ENCODE measurements at places on chromosomes 16 and 17. TPM values are rescaled to one million over a fixed set of nuclear protein-coding genes. Genes with fewer than 3 reads are reported as not detected.
A peak's percentile ranks its signal among the peaks of the same experiment; 100 is the strongest.

PPP1R9B gene
- total RNA-seq = 91.3 TPM

CASKIN2 gene
- 1.6 TPM for total RNA-seq

CLEC19A gene
- total RNA-seq = not detected

SMPD3 gene
- 0.40 TPM for total RNA-seq

UBTF gene
- total RNA-seq = 193 TPM

PRKCB gene
- 79.9 TPM for total RNA-seq

RRN3 gene
- total RNA-seq = 38.4 TPM

TNFSF13 gene
- total RNA-seq = 3.5 TPM

C16orf96 gene
- total RNA-seq = not detected

TAOK2 gene
- 38.7 TPM for total RNA-seq

BRICD5 gene
- 22.2 TPM for total RNA-seq

- H3K4me1 ChIP-seq = no peaks in the 10 kb centered on the region
- no peak for DNase-seq
- no peaks in the 10 kb centered on the region for H3K36me3 ChIP-seq
Observed at GRCh38 chr17:44636562-44636961, 19.7 kb upstream of the MEIOC start.

- H3K27me3 ChIP-seq = no peaks in the 10 kb centered on the region
- H3K27ac ChIP-seq = peak overlapping the region; percentile 21
- no peaks in the 10 kb centered on the region for H3K36me3 ChIP-seq
- peak; percentile 70 for DNase-seq
- peaks cover 26% of the 10 kb centered on the region for H3K4me1 ChIP-seq
Observed at GRCh38 chr16:53744449-53744848, 40.5 kb downstream of the FTO start.

GRCh38 chr16:56909527-56909979 lies 22.4 kb upstream of the HERPUD1 start:
- H3K4me3 ChIP-seq = no peak overlapping the region
- H3K27me3 ChIP-seq = peaks cover 7% of the 10 kb centered on the region
- no peak overlapping the region for H3K27ac ChIP-seq
- no peaks in the 10 kb centered on the region for H3K36me3 ChIP-seq
- no peak for DNase-seq

GRCh38 chr16:56956756-56957155 lies 5.0 kb upstream of the CETP start:
- no peak overlapping the region for H3K27ac ChIP-seq
- H3K36me3 ChIP-seq = no peaks in the 10 kb centered on the region
- H3K4me1 ChIP-seq = no peaks in the 10 kb centered on the region
- peaks cover 4% of the 10 kb centered on the region for H3K27me3 ChIP-seq
- DNase-seq = no peak
- no peak overlapping the region for H3K4me3 ChIP-seq

- H3K27ac ChIP-seq = no peak overlapping the region
- no peak for DNase-seq
- no peaks in the 10 kb centered on the region for H3K36me3 ChIP-seq
- no peak overlapping the region for H3K4me3 ChIP-seq
- H3K27me3 ChIP-seq = no peaks in the 10 kb centered on the region
Observed at GRCh38 chr17:29063992-29064391, 21.1 kb downstream of the PIPOX start.

DNA sequence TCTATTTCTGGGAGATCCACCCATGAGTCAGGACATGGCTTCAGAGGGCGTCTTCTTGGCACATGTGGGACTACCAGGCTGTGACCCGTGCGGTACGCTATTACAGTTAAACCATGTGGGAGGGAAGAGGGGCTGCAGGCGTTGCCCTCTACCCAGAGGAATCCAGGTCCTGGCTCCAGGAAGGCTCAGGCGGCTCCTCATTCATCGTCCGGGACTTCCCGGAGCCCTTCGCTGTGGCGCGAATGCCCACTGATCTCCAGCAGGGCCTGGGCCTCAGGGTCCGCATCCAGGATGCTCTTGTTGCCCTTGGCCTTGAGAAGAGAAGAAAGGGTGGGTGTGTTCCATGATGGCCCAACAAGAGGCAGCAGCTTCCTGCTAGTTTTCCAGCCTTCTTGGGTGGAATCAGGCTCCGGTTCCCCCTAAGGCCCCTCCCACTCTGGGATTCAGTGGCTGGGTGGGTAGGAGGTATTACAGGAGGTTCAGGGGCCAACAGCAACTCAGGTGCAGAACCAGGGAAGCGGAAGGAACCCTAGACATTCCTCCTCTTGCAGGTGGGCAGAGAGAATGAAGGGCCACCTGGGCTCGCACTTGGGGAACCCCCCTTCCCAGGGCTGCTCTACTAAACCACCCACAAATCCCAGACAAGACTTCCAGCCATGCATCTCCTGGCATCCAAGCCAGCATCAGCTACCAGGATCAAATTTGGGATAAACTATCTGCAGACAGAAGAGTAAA lies 24.6 kb downstream of the MEAK7 start:
- DNase-seq = no peak
- peaks cover 37% of the 10 kb centered on the region for H3K36me3 ChIP-seq
- H3K27ac ChIP-seq = no peak overlapping the region
- peaks cover 12% of the 10 kb centered on the region for H3K4me1 ChIP-seq

DNA sequence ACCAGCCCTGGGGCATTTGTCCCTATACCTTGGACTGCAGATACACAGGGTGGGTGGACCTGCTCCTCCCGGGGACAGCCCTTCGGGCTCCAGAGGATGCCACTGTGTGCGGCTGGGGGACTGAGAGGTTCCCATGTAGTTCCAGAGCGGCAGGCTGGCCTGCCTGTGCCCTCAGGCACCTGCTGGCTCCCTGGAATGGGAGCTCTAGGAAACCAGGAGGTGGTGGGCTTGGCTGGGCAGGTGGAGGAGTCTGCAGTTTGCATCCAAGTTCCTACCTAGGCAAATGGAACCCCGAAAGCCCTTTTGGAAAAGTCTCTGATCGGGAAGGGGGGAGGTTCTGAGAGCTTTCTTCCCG lies 982 bp downstream of the DBNDD1 start:
- peaks cover 13% of the 10 kb centered on the region for H3K4me1 ChIP-seq
- peak overlapping the region; percentile 68 for H3K4me3 ChIP-seq
- DNase-seq = no peak
- H3K36me3 ChIP-seq = peaks cover 2% of the 10 kb centered on the region

DNA sequence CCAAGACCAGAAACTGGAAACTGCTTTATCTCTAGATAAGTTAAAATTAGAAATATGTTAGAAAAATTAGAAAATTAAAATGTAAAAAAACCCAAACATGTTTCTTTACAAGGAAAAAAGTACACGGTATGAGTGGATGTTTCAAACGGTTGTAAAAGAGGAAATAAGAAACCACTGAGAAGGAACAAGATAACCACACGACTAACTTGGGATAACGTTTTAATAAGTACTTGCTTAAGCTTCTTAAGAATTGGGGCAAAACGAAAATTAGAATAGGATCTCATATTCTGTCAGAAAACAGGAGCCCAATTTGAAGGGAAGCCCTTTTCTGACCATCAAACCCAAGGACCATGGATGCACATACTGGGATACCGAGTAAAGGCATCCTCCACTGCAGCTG lies 31.0 kb downstream of the MBTPS1 start:
- H3K36me3 ChIP-seq = peaks cover 66% of the 10 kb centered on the region
- H3K27ac ChIP-seq = no peak overlapping the region
- H3K4me3 ChIP-seq = peak overlapping the region; percentile 7
- H3K4me1 ChIP-seq = peaks cover 30% of the 10 kb centered on the region
- no peak for DNase-seq
- H3K27me3 ChIP-seq = no peaks in the 10 kb centered on the region

GRCh38 chr17:66287911-66288310 lies 14.5 kb upstream of the PRKCA start:
- no peaks in the 10 kb centered on the region for H3K27me3 ChIP-seq
- no peak for DNase-seq
- no peak overlapping the region for H3K27ac ChIP-seq
- peaks cover 1% of the 10 kb centered on the region for H3K36me3 ChIP-seq

DNA sequence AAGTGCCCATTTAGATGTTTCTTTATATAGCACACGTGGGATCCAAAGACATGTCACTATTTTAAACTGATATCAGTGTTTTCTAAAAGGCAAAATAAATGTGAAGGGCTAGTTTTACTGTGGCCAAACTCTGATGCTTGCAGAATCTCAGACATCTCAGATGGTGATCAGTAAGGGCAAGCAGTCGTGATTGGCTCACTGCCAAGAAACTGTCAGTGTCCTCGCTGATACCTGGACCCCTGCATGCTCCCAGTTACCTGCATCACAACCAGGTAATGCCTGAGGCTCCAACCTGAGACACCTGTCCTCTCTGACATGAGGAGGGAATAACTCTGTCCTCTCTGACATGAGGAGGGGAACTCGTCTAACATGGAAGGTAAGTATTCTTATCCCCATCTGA lies 114.0 kb downstream of the SPECC1 start:
- H3K36me3 ChIP-seq = no peaks in the 10 kb centered on the region
- H3K4me1 ChIP-seq = no peaks in the 10 kb centered on the region
- no peak overlapping the region for H3K4me3 ChIP-seq
- peaks cover 14% of the 10 kb centered on the region for H3K27me3 ChIP-seq

GRCh38 chr16:62966626-62967025 lies 930.4 kb upstream of the CDH8 start:
- H3K27me3 ChIP-seq = no peaks in the 10 kb centered on the region
- no peaks in the 10 kb centered on the region for H3K4me1 ChIP-seq
- no peaks in the 10 kb centered on the region for H3K36me3 ChIP-seq
- H3K27ac ChIP-seq = no peak overlapping the region
- H3K4me3 ChIP-seq = no peak overlapping the region
- DNase-seq = no peak

- no peaks in the 10 kb centered on the region for H3K27me3 ChIP-seq
- H3K4me1 ChIP-seq = no peaks in the 10 kb centered on the region
- H3K36me3 ChIP-seq = no peaks in the 10 kb centered on the region
- no peak for DNase-seq
Observed at GRCh38 chr16:65480281-65481091, 358.6 kb upstream of the CDH11 start.

- H3K4me1 ChIP-seq = peaks cover 14% of the 10 kb centered on the region
- no peaks in the 10 kb centered on the region for H3K27me3 ChIP-seq
- no peak for DNase-seq
- H3K27ac ChIP-seq = no peak overlapping the region
- no peak overlapping the region for H3K4me3 ChIP-seq
Observed at GRCh38 chr16:15553313-15554088, 89.5 kb downstream of the MARF1 start.

DNA sequence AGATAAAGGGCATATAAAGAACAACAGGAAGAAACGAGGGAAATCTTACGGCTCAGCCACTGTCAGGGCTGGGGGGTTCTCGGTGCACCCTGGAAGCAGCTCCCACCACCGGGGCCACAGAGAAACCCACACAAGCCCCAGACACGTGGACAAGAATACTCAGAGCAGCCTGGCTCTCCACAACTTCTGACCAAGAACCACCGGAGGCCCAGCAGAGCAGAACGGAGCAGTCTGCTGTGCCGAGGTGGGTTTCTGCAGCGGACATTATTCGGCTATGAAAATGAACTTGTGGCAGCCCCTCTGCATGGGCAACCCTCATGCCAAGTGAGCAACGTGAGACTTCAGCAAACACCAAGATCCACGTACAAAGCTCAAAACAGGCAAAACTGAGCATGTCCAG lies 6.8 kb downstream of the DNASE1 start:
- DNase-seq = no peak
- H3K4me1 ChIP-seq = peaks cover 23% of the 10 kb centered on the region
- H3K27me3 ChIP-seq = no peaks in the 10 kb centered on the region
- no peak overlapping the region for H3K27ac ChIP-seq

GRCh38 chr16:83923581-83924365 lies 24.9 kb downstream of the MLYCD start:
- H3K4me3 ChIP-seq = no peak overlapping the region
- H3K27ac ChIP-seq = no peak overlapping the region
- H3K27me3 ChIP-seq = no peaks in the 10 kb centered on the region
- peaks cover 9% of the 10 kb centered on the region for H3K36me3 ChIP-seq

DNA sequence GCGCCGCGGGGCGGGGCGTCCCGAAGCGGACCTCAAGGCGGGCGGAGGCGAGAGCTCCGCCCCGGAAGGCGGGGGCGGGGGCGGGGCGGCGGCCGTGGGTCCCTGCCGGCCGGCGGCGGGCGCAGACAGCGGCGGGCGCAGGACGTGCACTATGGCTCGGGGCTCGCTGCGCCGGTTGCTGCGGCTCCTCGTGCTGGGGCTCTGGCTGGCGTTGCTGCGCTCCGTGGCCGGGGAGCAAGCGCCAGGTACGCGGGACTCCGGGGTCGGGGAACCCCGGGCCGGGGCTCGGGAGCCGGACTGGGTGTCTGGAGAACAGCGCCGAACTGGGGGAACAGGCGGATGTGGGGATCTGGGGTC lies at the start of gene TNFRSF12A:
Gene TNFRSF12A, plus strand, starts transcription at position 122 of the 357 bp plus-strand sequence. Its CDS starts 30 bp downstream, at position 152.
- peaks cover 3% of the 10 kb centered on the region for H3K36me3 ChIP-seq
- peaks cover 13% of the 10 kb centered on the region for H3K27me3 ChIP-seq
- H3K27ac ChIP-seq = peak within 1 kb of the TSS; percentile 95
- peaks cover 37% of the 10 kb centered on the region for H3K4me1 ChIP-seq
- peak within 1 kb of the TSS; percentile 83 for H3K4me3 ChIP-seq
- DNase-seq = peak; percentile 92

DNA sequence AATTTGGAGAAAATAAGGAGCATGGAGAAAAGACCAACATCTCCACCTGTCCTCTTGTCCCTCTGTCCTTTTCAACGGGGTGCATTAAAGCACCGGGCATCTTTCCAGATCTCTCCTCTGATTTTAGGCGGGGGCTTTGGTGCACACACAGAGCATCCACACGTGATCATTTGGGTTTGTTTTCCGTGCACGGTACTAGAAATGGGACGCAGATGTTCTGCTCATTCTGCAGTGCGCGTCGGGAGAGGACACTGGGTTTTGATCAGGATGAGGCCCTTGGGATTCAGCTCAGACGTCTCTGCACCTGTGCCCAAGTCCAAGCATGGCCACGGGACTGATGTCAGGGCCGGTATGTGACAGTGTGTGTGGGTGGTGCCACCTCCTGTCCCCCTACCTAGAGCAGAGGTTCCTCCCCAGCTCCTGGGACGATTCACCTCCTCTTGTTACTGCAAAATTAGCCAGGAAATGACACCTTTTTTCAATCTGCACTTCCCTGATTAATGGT lies 31.9 kb downstream of the PDIA2 start:
- H3K4me3 ChIP-seq = no peak overlapping the region
- no peak for DNase-seq
- H3K4me1 ChIP-seq = peaks cover 11% of the 10 kb centered on the region
- no peak overlapping the region for H3K27ac ChIP-seq

- no peaks in the 10 kb centered on the region for H3K27me3 ChIP-seq
- H3K4me1 ChIP-seq = peaks cover 67% of the 10 kb centered on the region
- H3K27ac ChIP-seq = peak overlapping the region; percentile 90
- no peak for DNase-seq
- peaks cover 31% of the 10 kb centered on the region for H3K36me3 ChIP-seq
Observed at GRCh38 chr16:89485701-89486246, 4.6 kb downstream of the ANKRD11 start.

- no peak overlapping the region for H3K27ac ChIP-seq
- H3K4me3 ChIP-seq = no peak overlapping the region
- H3K27me3 ChIP-seq = no peaks in the 10 kb centered on the region
- no peak for DNase-seq
- peaks cover 56% of the 10 kb centered on the region for H3K36me3 ChIP-seq
Observed at GRCh38 chr16:4882000-4882632, 34.8 kb downstream of the UBN1 start.

GRCh38 chr17:16488186-16488967 lies 3.6 kb downstream of the LRRC75A start:
- H3K36me3 ChIP-seq = no peaks in the 10 kb centered on the region
- H3K27me3 ChIP-seq = peaks cover 27% of the 10 kb centered on the region
- DNase-seq = no peak
- no peak overlapping the region for H3K27ac ChIP-seq
- no peak overlapping the region for H3K4me3 ChIP-seq

All from activated CD4-positive, alpha-beta T cell treated with anti-CD3 and anti-CD28 coated beads, Interleukin-2, amount 10 ng/mL, durations not matched to agents 24 days and 14 days (primary cell).